Lung (tissue), 17 donors: ENCODE measurements at places on chromosomes 12 and 14. TPM values are rescaled to one million over a fixed set of nuclear protein-coding genes. Genes with fewer than 3 reads are reported as not detected.
A peak's percentile ranks its signal among the peaks of the same experiment; 100 is the strongest.

Gene SLC8A3
- total RNA-seq: 0.80 TPM

Gene NPAS3
- 0.48 TPM for total RNA-seq

Gene ACOT6
- not detected for total RNA-seq

Gene MYH7
- not detected for total RNA-seq

Gene ZNF641
- 23.1 TPM for total RNA-seq

Gene MAP1LC3B2
- 2.0 TPM for total RNA-seq

- DNase-seq: no peak
Observed at GRCh38 chr12:46893434-46893833, 67.6 kb upstream of the SLC38A4 start.

GRCh38 chr12:47812797-47813510 lies 6.7 kb downstream of the HDAC7 start:
- DNase-seq: peak; percentile 78

- no peak for DNase-seq
Observed at GRCh38 chr12:99957866-99958466, 26.8 kb downstream of the ANKS1B start.

DNA sequence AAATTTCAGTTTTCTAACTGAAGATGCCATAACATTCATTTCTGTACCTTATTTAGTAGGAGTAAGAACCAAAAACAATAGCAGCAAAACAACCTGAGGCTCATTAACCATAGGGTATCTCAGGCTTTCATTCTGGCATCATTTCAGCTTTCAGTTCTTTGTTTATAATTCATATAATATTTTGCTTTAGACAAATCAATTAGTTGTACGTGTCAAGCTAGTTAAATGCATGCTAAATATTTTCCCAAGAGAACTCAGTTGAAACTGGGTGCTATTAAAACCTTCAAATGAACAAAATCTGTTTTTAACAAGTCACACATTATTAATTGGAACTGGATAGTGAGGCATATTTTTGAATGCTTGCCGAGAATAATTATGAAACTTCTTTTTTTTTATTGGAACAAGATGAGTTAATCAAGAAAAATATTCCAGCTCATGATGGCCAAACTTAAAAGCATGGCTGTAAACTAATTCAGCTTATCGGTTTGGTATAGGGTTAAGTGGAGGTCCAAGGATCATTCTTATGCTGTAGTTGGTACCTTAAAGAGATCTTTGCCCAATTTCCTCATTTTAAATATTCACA lies 442.7 kb downstream of the BTG1 start:
- peak; percentile 85 for DNase-seq

- peak; percentile 58 for DNase-seq
Observed at GRCh38 chr12:67068761-67069450, 200.3 kb upstream of the CAND1 start.

GRCh38 chr14:104885973-104886689 lies 21.1 kb downstream of the CEP170B start:
- DNase-seq: peak; percentile 7

DNA sequence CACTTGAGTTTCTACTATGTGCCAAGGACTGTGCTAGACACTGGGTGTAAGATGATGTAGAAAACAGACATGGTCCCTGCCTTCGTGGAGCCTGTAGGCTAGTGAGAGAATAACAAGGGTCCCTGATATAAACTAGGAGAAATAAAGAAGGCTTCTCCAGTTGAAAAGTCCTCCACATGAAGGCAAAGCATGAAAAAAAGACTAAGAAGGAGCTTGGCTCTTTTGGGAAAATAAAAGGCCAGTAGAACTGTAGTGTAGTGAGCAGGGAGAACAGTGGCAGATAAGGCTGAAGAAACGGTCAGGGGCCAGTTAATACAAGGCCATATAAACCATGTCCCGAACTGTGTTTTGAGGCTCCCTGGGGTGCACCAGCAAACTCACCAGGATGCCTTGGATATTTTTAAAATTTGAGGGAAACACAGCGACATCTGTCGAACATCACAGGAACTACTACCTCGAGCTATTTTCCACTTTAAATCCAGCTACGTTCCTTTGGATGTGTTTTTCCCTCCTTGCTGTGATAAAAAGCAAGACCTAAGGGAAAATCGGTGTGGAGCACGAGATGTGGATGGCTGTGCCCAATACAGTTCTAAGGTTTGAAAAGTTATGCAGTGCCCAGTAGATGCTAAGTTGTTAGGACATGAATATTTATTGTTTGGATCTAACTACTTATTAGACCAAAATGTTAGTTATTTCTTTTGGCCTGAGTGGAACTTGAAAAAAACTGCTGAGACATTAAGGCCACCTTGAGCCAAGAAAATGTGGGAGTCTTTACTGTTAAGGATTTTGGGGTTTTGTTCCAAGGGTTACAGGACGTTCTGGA lies 8.5 kb upstream of the CFL2 start:
- peak; percentile 69 for DNase-seq

GRCh38 chr14:73896521-73896920 lies 9.9 kb downstream of the ZNF410 start:
- DNase-seq: no peak

DNA sequence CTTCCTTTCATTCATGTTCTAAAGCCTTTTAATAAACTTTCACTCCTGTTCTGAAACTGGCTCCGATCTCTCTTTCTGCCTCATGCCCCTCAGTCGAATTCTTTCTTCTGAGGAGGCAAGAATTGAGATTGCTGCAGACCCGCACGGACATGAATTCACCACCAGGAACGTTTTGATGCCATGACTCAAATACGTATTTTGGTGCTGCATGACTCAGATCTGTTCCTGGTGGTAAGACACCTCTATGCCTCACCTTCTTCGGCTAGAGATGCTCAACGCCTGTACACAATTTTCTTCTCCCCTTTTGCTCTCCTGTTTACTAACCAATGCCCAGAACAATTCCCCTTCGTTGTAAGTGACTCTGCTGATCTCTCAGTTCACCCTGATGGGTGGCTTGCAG lies 52.0 kb upstream of the RIMBP2 start:
- no peak for DNase-seq

DNA sequence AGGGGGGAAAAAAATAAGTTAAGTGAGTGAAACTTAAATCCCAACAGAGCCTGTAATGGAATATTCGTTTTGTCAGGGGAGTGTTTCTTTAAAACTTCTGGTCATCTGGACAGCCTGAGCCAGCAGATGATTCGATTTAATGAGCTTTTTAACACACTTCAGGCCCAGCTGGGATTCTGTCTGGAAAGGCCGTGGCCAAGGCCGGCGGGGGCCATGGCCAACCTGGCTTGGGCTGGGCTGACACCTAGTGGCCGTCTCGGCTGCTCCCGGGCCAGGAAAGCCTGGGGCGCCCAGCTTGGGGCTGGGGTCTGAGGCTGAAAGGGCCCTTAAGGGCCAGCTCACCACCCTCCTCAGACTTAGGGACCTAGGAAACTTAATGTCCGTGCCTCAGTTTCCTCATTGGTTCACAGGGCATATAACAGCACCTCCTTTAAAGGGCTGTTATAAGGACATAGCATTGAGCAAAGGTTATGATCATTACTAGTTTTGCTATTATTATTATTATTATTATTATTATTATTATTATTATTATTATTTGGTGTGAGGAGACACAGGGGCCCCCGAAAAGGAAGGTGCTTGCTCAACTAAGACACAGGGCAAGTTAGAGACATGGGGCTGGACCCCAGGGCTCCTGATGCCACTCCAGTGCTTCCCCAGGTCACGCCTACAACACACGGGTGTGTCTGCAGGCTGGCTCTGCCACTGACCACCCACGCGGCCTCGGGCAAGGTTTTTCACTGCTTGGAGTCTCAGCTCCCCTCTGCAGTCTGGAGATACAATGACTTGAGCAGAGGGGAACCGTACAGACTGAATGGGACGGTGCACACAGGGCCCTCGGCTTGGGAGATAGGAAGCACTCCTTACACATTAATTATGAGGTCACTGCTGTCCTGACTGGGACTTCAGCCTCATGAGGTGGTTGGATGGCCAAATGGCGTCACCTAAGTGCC lies 84.0 kb downstream of the SYNE3 start:
- peak; percentile 55 for DNase-seq

GRCh38 chr14:23950411-23951135 lies 3.0 kb upstream of the DHRS4 start:
- no peak for DNase-seq
